ENCODE measurements at places on chromosomes 6 and 20. TPM values are rescaled to one million over a fixed set of nuclear protein-coding genes. Genes with fewer than 3 reads are reported as not detected.

Gene FAM162B
- not detected for total RNA-seq

Gene APCDD1L
- 5.7 TPM for total RNA-seq

Gene NEDD9
- total RNA-seq: 131 TPM

Gene MCUR1
- total RNA-seq: 12.0 TPM

Gene DNPH1
- 81.6 TPM for total RNA-seq

Gene LCA5
- total RNA-seq: 8.3 TPM

Gene ABHD16B
- not detected for total RNA-seq

Gene HLA-DRB1
- total RNA-seq: 0.99 TPM

Gene CCN6
- 5.4 TPM for total RNA-seq

Gene PTK7
- total RNA-seq: 81.3 TPM

Gene LIN28B
- total RNA-seq: not detected

Gene SRSF3
- 305 TPM for total RNA-seq

Gene MYB
- not detected for total RNA-seq

Gene CST5
- total RNA-seq: not detected

DNA sequence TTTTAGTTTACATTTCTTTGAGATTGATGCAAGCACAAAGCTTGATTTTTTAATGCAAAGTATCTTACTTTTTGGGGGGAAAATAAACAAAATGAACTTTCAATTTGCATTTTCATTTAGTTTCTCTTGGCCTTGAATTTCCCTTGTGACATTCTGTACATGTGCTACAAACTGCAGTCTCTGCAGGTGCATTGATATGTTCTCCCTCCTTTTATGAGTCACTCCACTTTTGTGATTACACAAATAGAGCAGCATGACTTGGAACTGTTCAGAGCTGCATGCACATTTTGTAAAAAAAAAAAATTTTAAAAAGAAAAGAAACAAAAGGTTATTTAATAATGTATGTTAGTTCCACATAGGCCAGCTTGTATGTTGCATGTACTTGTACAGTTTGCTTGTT lies 220.0 kb upstream of the KCNQ5 start:
- DNase-seq: no peak

- no peak for DNase-seq
These were observed 356.7 kb downstream of the QKI start for GRCh38 chr6:163771180-163771579.

- no peak for DNase-seq
These were observed 799.5 kb downstream of the QKI start for GRCh38 chr6:164214066-164214465.

- no peak for DNase-seq
These were observed 30.4 kb downstream of the HM13 start for GRCh38 chr20:31544600-31544999.

- DNase-seq: peak; percentile 81
These were observed 2.8 kb upstream of the NEU1 start for GRCh38 chr6:31865205-31866118.

DNA sequence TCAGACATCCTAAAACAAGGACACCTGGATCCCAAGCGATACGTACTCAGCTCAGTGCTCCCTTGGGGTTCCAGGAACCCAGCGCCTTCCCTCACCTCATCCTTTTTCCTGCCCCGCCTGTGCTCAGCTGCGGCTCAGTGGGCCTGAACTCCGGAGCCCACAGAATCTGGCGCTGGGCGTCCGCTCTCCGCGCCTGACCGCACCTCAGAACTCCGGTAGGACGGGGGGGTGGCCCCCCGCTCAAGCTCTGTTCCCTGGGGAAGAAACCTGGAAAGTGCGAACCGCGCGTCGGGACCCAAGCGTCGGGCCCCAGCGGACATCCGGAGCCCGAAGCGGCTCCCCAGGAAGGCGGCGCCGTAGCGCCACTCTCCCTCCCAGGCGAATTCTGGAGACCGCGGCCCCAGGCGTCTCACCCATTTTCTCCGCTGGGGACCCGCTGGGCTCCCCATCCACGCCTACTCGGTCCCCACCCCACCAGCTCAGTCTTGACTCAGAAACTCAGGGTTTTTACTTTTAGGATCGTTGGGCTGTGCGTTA lies 336 bp upstream of the LY6G5C start:
- DNase-seq: peak; percentile 53

- DNase-seq: peak; percentile 47
These were observed 533.7 kb downstream of the BCKDHB start for GRCh38 chr6:80640176-80640575.

- DNase-seq: no peak
These were observed 18.5 kb upstream of the PHACTR3 start for GRCh38 chr20:59585714-59586409.

DNA sequence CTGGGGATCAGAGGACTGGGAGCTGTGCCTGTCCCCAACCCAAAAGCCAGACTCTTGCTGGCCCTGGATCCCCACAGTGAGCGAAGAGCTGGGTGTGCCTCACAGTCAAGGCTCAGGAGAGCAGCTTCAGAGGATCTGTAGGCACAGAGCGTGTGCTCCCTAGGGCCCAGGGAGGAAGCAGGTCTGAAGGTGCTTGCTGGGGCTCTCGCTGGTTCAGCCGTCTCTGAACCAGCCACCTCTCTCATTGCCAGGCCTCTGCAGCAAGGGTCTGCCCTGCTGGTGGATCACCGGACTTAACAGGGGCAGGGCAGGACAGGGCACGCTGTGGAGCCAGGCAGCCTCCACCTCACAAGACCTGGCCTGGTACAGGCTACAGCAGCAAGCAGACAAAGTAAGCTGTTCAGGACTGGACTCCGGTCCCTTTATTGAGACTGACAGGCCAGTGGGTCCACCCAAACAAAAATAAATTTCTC lies 13.8 kb downstream of the PCIF1 start:
- no peak for DNase-seq

DNA sequence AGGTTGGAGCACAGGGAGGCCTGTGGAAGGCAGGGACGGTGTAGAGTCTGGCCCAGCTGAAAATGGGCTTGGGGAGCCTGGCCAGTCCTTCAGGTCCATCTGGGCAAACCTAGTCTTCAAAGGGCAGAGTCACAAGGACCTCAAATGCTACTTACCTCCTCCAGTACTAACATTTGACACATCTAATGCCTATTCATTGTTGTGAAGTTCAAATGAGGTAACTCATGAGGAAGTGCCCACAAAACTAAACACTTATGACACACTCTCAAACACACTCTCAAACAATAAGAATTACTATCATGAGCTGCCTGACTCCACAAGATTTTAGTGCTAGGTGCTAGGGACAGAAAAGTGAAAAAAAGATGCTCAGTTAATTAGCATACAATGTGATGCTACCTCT lies 27.1 kb downstream of the DAAM2 start:
- peak; percentile 37 for DNase-seq

GRCh38 chr6:137039010-137039409 lies 5.8 kb downstream of the IL20RA start:
- no peak for DNase-seq

GRCh38 chr20:51374961-51375360 lies 167.6 kb downstream of the NFATC2 start:
- no peak for DNase-seq

DNA sequence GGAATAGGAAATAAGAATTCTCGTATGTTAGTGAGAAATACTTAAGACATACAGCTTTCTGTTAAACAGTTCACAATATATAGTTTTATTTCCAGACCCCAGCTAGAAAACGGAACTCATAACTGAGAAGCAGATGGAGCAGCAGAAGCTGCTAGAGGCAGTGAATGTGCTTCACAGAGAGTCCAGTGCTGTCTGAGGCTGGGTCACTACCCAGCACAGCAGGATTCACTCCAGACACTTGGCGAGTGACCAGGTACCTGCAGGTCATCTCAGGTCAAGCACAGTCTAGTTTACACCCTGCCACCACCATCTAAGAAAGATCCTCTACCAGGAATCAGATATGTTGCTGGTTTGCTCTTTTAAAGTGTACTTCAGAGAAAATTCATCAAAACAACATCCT lies 243.1 kb upstream of the RAB32 start:
- DNase-seq: no peak

DNA sequence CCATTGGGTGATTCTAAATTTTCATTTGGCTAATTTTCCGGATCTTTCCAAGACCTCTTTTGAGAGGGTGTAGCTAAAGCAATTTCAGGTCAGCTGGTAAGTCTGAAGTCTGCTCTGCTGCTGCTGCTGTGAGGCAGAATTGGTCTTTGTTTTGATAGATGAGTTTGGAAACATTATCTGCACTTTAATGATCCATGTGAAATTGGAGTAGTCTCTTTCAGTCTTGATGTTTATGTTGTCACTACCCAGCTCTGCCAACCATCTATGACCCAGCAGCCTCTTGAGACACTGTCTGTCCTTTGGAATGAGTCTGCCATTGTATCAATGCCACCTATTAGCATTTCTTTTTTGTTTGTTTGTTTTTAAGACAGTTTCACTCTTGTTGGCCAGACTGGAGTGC lies 44.1 kb downstream of the TXNDC5 start:
- no peak for DNase-seq

DNA sequence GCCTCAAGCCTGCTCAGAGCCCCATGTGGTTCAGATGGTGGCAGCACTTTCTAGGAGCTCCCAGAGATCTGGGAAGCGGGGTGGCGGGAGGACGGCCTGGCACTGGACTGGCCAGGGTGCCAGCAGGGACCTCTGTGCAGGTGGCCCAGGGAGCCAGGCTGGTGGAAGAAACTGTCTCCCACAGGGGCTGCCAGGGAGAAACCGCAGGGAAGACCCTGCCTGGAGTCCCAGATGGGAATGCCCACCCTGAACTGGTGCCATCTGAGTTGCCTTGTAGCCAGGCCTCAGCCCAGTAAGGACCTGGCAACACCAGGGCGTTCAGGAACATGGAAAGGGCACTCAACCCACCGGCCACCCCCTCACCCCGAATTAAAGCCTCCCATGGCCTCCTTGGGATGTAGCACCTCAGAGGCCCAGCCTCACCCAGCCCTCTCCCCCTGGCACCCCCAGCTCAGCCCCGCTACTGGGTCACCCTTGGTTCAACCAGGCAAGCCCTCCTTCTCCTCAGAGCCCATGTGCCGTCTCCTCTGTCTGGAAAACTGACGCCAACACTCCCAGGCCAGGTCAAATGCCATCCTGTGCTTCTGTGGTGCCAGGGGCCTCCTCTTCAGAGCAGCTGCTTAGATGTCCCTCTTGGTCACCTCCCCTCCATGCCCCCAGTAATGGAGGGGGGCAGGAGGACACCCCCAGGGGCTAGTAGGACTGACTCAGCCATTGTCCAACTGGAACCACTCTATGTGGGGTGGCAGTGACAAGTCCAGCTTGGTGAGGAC lies 5.9 kb upstream of the C20orf144 start:
- DNase-seq: no peak

- DNase-seq: peak; percentile 75
These were observed 466.3 kb upstream of the PLCB4 start for GRCh38 chr20:8602389-8603116.

- DNase-seq: no peak
These were observed 1.7 kb upstream of the DSTN start for GRCh38 chr20:17568045-17568788.

GRCh38 chr6:63249875-63250482 lies 38.7 kb downstream of the FKBP1C start:
- DNase-seq: no peak

DNA sequence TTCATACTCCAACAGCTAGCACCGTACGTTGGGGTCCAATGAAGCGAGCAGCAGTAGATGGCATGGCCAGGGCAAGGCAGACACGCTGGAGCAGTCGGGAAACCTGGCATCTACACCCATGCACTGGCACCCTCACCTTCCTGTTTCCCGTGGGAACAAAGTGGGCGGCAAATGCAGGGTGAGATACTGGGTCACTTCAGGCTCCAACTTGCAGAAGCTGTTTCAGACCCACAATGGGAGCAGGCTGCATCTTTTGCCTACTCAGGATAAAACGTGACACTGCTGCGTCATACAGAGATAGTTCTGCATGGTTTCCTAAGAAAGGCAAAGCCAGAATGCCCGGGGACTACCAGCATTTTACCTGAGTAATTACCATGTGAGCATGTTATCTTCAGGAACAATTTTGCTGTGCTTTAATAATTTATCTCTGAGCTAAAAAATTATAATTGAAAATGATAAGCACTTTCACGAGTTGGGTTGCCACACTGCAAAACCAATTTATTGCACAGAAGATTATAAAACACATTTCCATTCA lies 10.9 kb upstream of the CD93 start:
- DNase-seq: no peak

- peak; percentile 37 for DNase-seq
These were observed 86.0 kb downstream of the PTPN1 start for GRCh38 chr20:50595988-50596693.

- peak; percentile 57 for DNase-seq
These were observed 186.8 kb downstream of the ARID1B start for GRCh38 chr6:156963712-156964700.

GRCh38 chr6:100806296-100806695 lies 74.8 kb downstream of the ASCC3 start:
- no peak for DNase-seq

DNA sequence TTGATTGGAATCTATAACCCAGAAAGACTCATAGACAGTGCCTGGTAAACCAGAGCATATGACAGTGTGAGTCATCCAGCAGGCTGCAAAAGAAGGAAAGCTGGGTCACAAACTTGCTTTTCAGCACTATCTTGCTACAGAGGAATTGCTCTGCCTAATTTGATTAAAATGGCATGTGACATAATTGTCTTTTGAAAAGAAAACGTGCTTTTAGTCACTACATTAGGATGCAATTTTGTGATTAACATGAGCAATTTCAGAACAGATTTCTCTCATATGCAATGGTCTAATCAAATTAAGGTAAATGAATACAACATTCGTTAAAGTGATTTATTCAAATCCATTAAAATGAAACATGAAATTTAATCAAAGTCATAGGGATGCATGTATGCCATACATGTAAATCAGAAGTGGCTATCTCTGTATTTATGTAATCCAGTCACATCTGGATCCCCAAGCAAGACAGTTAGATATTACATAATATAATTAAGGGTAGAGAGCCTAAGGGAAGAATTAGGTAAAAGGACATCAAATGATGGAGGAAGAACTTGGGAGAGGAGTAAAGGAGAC lies 400.0 kb upstream of the HTR1E start:
- DNase-seq: no peak
